ENCODE measurements at places on chromosomes 16 and 17.

GRCh38 chr16:58198022-58198683 is at the start of gene CSNK2A2:
Gene CSNK2A2, minus strand, starts transcription at chr16:58198106. Its CDS starts 370 bp downstream, at chr16:58197736.
- peaks cover 37% of the 10 kb centered on the region for H3K36me3 ChIP-seq
- peaks cover 12% of the 10 kb centered on the region for H3K27me3 ChIP-seq
- H3K4me1 ChIP-seq = peaks cover 34% of the 10 kb centered on the region
- peak; percentile 63 for DNase-seq
- peak within 1 kb of the TSS; percentile 54 for H3K27ac ChIP-seq

DNA sequence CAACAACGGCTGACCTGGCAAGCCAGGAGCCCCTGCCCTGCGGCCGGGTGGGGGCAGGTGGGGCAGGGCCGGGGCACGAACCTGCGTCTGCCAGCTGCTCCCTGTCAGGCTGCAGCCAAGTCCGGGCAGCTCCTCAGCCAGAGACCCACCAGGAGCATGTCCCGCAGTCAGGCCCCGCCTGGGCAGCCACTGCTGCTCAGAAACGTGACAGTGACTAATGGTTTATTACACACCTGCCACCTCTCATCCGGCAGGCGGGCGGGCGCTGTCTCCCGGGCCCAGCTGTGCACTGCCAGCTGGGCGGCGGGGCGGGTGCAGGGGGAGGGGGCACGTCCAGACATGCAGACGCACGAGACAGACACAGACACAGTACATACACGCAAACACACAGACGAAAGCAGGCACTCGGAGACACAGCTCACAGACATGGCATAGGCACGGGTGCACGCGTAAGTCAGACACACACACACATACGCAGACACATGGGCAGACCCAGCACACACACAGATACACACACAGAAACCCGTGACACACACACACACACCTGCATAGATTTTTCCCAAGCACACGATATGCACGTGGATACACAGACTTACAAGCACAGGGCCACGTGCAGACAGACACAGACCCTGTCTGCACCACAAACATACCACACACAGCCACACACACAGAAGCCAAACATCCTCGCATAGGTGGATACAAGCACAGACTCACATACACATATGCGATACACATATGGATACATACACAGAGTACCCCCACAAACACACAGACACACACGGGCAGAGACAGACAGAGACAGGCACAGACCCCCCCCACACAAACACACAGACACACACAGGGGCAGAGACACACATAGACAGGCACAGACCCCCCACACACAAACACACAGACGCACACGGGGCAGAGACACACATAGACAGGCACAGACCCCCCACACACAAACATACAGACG is 248.3 kb upstream of the CIBAR2 start:
- no peaks in the 10 kb centered on the region for H3K4me1 ChIP-seq
- no peak for DNase-seq
- no peaks in the 10 kb centered on the region for H3K27me3 ChIP-seq
- H3K27ac ChIP-seq = no peak overlapping the region
- H3K4me3 ChIP-seq = no peak overlapping the region

DNA sequence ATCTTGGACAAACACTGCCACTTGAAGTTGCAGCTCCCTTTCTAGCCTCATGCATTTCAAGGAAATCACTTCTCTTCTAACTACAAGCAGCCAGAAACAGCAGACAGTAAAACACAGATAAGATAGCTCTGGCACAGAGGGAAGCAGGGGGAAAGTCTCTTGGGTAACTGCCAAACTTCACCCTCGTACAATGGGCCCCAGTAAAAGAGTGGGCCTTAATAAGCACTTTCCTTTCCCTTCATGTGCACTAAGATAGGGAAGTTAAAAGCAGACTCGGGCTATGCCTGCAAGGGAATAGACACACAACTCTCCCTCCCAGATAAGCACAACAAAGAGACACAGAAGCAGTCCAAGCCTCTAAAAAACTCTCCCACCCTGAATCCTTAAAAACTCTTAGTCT is 4.2 kb upstream of the KRTAP4-5 start:
- DNase-seq = no peak
- no peaks in the 10 kb centered on the region for H3K36me3 ChIP-seq
- no peaks in the 10 kb centered on the region for H3K4me1 ChIP-seq
- no peak overlapping the region for H3K27ac ChIP-seq
- peaks cover 15% of the 10 kb centered on the region for H3K27me3 ChIP-seq

DNA sequence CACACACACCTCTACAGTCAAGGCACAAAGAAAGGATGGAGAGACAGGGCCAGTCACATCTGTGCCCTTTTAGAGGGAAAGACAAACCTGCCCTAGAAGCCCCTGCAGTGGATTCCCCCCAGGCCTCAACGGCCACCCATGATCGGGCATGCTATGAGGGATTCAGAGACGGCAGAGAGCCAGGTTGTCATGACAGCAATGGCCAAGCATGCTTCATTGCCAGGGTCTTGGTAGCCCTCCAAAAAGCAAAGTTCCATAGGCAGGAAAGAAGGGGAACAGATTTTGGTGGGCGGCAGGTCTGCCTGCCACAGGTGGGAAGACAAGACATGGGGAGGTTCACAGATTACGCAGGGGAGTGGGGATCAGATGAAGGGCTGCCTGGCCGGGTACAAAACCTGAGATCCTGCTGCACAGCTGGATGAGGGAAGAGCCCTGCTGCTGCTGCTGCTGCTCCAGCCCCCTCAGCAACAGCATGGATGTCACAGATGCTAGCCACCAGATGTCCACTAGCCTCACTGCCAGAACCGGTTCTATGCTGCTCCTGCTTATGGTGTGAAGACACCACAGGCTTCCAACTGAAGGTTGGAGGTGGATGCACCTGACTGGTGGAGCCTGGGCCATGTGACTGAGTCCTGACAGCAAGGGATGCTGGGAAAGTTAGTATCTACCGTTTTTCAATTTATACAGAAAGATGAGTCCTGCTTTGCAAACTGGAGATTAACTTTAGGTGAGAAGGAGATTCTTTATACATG is 17.8 kb downstream of the ACTG1 start:
- H3K4me3 ChIP-seq = no peak overlapping the region
- peaks cover 6% of the 10 kb centered on the region for H3K27me3 ChIP-seq
- no peaks in the 10 kb centered on the region for H3K36me3 ChIP-seq
- no peak overlapping the region for H3K27ac ChIP-seq

- no peaks in the 10 kb centered on the region for H3K36me3 ChIP-seq
- DNase-seq = no peak
- no peak overlapping the region for H3K4me3 ChIP-seq
- H3K4me1 ChIP-seq = peaks cover 54% of the 10 kb centered on the region
- H3K27me3 ChIP-seq = no peaks in the 10 kb centered on the region
These were observed 12.0 kb downstream of the USP7 start for GRCh38 chr16:8951447-8952280.

GRCh38 chr17:39716073-39716818 is 14.1 kb downstream of the MIEN1 start:
- H3K4me3 ChIP-seq = no peak overlapping the region
- no peaks in the 10 kb centered on the region for H3K36me3 ChIP-seq
- H3K27me3 ChIP-seq = no peaks in the 10 kb centered on the region
- no peaks in the 10 kb centered on the region for H3K4me1 ChIP-seq
- no peak for DNase-seq

DNA sequence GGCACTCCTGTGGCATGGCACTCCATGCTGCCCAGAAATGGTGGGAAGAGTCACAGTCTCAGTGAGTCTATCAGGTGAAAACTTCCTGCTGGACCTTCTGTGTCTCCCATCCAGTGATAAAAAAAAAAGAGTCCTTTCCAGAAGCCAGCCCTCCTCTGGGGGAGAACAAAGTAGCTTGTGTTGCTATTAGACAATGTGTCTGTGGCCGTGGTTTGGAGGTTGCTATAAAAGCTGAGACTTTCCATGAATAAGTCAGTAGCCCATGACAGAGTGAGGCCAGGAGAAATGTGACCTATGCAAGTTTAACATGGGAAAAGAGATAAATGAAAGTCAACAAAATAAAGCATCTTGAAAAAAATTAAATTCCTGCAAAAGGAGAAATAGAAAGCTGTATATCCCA is 250.7 kb upstream of the MON1B start:
- H3K27ac ChIP-seq = no peak overlapping the region
- H3K27me3 ChIP-seq = peaks cover 3% of the 10 kb centered on the region
- no peaks in the 10 kb centered on the region for H3K36me3 ChIP-seq
- no peak for DNase-seq
- H3K4me3 ChIP-seq = no peak overlapping the region

GRCh38 chr17:62186841-62187240 is 121.8 kb upstream of the MED13 start:
- H3K36me3 ChIP-seq = no peaks in the 10 kb centered on the region
- H3K4me3 ChIP-seq = no peak overlapping the region
- no peak for DNase-seq
- no peaks in the 10 kb centered on the region for H3K4me1 ChIP-seq

GRCh38 chr16:78291604-78292003 is 192.2 kb downstream of the WWOX start:
- H3K27me3 ChIP-seq = no peaks in the 10 kb centered on the region
- H3K4me1 ChIP-seq = no peaks in the 10 kb centered on the region
- no peaks in the 10 kb centered on the region for H3K36me3 ChIP-seq
- no peak overlapping the region for H3K4me3 ChIP-seq

- H3K4me1 ChIP-seq = no peaks in the 10 kb centered on the region
- DNase-seq = no peak
- no peaks in the 10 kb centered on the region for H3K27me3 ChIP-seq
These were observed 49.1 kb upstream of the ACSF3 start for GRCh38 chr16:89044418-89045180.

DNA sequence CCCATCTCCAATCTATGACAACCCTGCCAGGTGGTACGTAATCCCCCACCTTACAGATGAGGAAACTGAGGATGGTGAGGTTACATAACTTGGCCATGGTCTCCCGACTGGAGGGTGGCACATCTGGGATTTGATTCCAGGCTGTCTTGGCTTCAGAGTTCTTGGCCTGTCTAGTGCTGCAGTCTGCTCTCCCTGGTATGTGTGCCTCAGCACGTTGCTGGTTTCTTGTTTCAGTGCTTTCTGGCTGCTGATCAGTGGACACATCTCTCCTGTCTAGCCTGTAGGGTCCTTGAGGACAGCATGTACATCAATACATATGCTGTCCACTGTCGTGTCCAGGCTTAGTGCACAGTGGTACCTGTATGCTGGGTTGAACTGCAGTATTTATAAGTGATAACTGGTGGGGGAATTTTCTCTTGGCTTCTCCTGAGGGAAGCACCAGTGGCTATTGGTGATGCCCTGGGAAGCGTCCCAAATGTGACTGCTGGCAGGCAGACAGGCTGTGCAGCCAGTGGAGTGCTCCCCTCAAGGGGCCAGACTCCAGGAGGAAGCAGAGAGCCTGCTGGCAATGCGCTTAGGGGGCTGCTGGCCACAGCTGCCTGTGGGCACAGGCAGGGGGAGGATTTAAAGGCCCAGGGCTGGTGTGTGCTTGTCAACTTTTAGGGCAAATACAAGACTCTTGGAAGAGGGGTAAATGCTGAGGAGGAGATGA is 14.4 kb downstream of the CTRL start:
- H3K36me3 ChIP-seq = peaks cover 14% of the 10 kb centered on the region
- H3K4me1 ChIP-seq = peaks cover 22% of the 10 kb centered on the region
- no peak overlapping the region for H3K4me3 ChIP-seq
- DNase-seq = no peak
- no peaks in the 10 kb centered on the region for H3K27me3 ChIP-seq

- no peaks in the 10 kb centered on the region for H3K27me3 ChIP-seq
- no peak overlapping the region for H3K4me3 ChIP-seq
- H3K36me3 ChIP-seq = no peaks in the 10 kb centered on the region
These were observed 246.9 kb downstream of the SHISA9 start for GRCh38 chr16:13148294-13148693.

- no peaks in the 10 kb centered on the region for H3K4me1 ChIP-seq
- no peak overlapping the region for H3K27ac ChIP-seq
- no peak overlapping the region for H3K4me3 ChIP-seq
- H3K36me3 ChIP-seq = no peaks in the 10 kb centered on the region
- no peaks in the 10 kb centered on the region for H3K27me3 ChIP-seq
- no peak for DNase-seq
These were observed 219.2 kb downstream of the SHISA9 start for GRCh38 chr16:13120557-13120956.

GRCh38 chr17:7850701-7851437 is 4.0 kb upstream of the TMEM88 start:
- H3K36me3 ChIP-seq = peaks cover 65% of the 10 kb centered on the region
- no peak overlapping the region for H3K27ac ChIP-seq
- H3K4me1 ChIP-seq = peaks cover 27% of the 10 kb centered on the region
- peak overlapping the region; percentile 61 for H3K4me3 ChIP-seq
- no peaks in the 10 kb centered on the region for H3K27me3 ChIP-seq

GRCh38 chr16:49485663-49486062 is 112.1 kb downstream of the C16orf78 start:
- no peak overlapping the region for H3K27ac ChIP-seq
- H3K27me3 ChIP-seq = peaks cover 18% of the 10 kb centered on the region
- no peaks in the 10 kb centered on the region for H3K4me1 ChIP-seq

DNA sequence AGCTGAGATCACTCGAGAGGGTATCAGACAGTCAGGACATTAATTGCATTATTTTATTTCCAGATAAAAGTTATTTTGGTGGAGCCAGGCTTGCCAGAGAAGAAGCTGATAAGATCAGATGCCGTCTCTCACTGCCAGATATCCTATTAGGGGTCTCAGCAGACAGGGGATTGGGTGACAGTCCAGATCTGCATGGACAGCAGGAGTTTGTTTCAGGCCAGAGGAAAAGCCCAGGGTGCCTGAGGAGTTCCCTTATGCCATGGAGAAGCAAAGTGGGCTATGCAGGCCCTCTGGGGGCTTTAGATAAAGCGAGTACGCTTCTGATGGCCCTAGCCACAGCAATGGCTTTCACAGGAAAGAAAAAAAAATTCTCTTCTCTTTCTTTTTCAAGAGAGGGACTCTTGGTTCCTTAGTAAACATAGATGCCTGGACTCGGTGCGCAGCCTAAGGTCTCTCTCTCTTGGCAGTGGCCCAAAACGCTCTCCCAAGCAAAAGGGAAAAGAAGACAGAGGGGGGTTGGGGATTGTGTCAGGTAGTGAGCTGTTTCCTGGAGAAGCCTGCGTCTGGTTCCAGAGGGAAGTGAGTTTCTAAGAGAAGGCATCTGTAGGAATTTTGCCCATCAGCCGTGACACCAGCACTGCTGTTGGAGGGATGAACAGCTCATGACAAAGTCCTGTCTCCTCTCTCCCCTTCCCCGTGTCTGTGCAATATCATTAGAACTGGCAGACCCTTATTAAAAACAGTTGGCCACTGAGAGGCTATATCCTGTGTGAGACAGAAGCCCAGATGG is 166.3 kb upstream of the FOXF1 start:
- H3K4me1 ChIP-seq = no peaks in the 10 kb centered on the region
- no peak overlapping the region for H3K27ac ChIP-seq
- DNase-seq = no peak
- no peaks in the 10 kb centered on the region for H3K36me3 ChIP-seq
- peaks cover 28% of the 10 kb centered on the region for H3K27me3 ChIP-seq

- no peak for DNase-seq
- peak overlapping the region; percentile 70 for H3K4me3 ChIP-seq
- peaks cover 33% of the 10 kb centered on the region for H3K36me3 ChIP-seq
- H3K4me1 ChIP-seq = peaks cover 37% of the 10 kb centered on the region
These were observed 943 bp upstream of the COTL1 start for GRCh38 chr16:84618581-84619460.

GRCh38 chr17:49889500-49889899 is 41.6 kb upstream of the TAC4 start:
- DNase-seq = no peak
- H3K4me1 ChIP-seq = no peaks in the 10 kb centered on the region
- peaks cover 49% of the 10 kb centered on the region for H3K27me3 ChIP-seq
- H3K27ac ChIP-seq = no peak overlapping the region
- no peak overlapping the region for H3K4me3 ChIP-seq
- no peaks in the 10 kb centered on the region for H3K36me3 ChIP-seq
